Stimulated activated CD4-positive, alpha-beta T cell treated with anti-CD3 and anti-CD28 coated beads, Interleukin-1b, Interleukin-23, amount 100 ng/mL, for 1 hour (primary cell): ENCODE measurements at places on chromosomes 6 and 20.

DNA sequence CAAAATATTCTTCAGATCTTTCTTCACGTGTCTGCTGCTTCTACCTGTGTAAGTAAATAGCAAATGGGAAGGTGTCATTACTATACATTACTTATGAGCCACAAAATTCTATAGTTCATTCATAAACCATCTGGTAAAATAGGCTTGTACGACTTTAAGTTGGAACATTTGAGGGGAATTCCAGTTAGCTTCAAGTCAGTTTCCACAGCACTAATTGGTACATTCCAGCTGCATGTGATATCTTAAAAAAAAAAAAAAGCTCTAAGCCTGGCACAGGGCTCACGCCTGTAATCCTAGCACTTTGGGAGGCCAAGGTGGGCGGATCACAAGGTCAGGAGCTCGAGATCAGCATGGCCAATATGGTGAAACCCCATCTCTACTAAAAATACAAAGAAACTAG is 23.1 kb upstream of the TFAP2B start:
- DNase-seq: no peak

DNA sequence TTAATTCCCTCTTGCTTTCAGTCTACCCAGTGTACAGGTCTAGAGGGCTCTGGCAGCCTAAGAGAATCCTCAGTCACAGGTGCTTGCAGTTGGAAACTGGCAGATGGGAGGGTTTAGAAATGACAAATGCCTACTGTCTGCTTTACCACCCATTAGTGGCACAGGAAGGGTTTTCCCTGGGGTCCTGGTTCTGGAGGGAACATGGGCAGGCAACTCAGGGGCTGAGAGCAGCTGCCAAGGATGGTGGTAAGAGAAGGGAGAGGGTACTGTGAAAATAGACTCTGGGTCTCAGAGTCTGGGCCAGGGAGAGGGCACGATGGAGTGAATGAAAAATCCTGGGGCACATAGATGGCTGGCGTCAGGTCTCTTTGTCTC is 103.5 kb downstream of the TCP11 start:
- no peak for DNase-seq

DNA sequence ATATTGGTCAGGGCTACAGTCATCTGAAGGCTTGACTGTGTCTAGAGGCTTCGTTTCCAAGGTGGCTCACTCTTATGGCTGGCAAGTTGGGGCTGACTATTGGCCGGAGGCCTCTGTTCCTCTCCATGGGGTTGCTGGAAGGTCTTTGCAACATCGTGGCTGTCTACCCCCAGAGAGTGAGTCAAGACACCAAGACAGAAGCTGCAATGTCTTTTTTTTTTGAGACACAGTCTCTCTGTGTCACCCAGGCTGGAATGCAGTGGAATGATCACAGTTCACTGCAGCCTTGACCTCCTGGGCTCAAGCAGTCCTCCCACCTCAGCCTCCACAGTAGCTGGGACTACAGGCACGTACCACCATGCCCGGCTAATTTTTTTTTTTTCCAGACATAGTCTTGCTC is 29.4 kb upstream of the KIF3B start:
- DNase-seq: no peak

DNA sequence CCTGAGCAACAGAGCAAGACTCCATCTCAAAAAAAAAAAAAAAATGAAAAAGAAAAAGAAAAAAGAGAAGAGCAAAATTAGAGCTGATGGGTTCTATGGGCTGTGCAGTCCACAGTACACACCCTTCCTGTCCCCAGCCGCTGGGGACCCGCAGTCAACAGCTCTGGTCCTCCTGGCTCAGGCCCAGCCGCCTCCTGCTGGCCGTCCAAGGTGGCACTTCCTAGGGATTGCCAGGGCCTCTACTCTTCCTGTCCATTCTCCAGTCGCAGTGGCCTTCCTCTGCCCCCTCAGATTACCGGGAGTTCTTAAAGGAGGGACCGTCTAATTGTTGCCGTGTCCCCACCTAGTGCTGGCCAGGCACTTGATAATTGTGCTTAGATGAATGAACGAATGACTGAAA is 41.7 kb downstream of the TMEM242 start:
- no peak for DNase-seq

GRCh38 chr6:43171707-43172103 is 636 bp downstream of the SRF start:
- DNase-seq: no peak

DNA sequence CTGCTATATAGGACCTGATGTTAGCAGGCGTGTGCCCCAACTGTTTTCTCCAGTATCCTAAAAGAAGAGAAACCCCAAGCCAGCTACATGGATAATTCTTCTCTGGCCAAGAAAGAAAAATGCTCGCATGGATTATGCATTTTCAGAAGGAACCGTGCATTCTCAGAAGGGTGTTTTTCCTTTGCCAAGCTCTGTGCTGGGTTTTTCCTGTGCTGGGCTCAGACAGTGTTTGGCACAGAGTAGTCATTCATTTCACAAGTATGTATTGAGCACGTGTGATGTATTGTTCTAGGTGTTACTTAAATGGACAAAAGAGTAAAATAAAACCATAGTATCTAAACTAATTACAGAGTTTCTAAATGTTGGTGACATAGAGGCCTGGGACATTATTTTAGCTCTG is 62.7 kb upstream of the ZNF133 start:
- no peak for DNase-seq

DNA sequence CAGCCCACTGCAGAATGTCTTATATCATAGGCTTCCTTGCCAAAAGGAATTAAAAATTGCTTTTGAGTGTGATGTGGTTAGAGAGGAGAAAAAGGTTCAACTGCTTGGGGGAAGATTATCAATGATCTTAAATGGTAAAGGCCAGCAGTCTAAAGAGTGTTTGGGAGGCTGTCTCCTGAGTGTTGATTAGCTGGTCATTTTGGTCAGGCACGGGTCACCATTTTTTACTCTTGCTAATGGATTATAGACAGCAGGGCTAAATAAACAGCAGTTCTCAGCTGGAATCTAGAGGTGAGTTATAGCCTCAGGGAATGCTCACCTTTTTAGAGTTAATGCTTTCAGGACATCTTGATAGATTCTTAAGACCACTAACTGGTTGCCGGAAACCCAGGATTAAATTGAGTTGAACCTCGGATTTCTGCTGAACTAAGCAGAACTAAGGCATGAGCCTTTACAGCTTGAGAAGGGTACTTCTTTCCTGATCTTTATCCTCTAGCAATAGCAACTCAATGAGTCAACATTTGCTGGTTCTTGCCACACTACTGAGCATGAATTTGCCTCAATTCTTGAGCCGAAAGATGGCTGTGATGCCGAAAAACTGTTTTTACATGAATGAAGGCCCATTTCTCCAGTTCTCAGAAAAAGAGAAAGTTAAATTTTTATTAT is 120.4 kb downstream of the LRRC1 start:
- DNase-seq: no peak
